CD4-positive, alpha-beta memory T cell (primary cell): ENCODE measurements at places on chromosomes 6 and 20. TPM values are rescaled to one million over a fixed set of nuclear protein-coding genes. Genes with fewer than 3 reads are reported as not detected.
A peak's percentile ranks its signal among the peaks of the same experiment; 100 is the strongest.

The SRXN1 gene
- total RNA-seq = 6.9 TPM

The SPDEF gene
- not detected for total RNA-seq

The TINAG gene
- not detected for total RNA-seq

The SIRPB2 gene
- total RNA-seq = not detected

The BPI gene
- not detected for total RNA-seq

The SRPK1 gene
- 47.6 TPM for total RNA-seq

The CNR1 gene
- not detected for total RNA-seq

The ASIP gene
- total RNA-seq = not detected

The ALDH8A1 gene
- 2.2 TPM for total RNA-seq

The GPR63 gene
- 1.9 TPM for total RNA-seq

The PPIL6 gene
- 0.52 TPM for total RNA-seq

The GJE1 gene
- not detected for total RNA-seq

The FRS3 gene
- total RNA-seq = 10.0 TPM

- no peak for DNase-seq
Measured at GRCh38 chr20:47049771-47050170, 155.1 kb downstream of the EYA2 start.

DNA sequence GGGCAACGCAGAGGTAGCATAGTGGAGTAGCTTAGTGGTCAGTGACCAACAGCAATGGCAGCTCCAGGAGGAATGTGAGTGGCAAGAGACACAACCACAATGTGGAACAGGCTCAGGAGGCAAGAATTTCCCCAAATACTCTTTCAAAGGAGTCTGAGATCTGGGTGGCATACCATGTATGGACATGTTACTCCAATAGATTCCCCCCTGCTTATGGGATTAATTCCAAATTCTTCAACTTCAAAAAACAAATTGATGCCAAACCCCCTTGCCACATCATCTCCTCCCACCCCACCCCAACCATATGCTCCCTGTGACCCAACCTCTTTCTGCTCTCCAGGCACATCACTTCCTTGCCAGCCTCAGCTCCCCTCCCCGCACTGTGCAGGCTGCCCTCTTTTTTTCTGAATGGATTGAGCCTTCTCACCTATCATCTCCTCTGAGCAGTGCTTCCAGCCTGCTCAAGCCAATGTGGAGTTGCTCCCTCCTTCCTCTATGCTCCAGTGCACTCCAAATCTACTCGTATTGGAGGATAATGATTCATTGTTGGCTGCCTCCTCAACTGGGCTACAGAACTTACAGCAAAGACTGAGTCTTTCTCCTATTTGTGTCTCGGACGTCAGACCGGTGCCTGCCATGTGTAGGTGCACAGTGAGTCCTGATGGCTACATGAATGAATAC, 93.0 kb upstream of the CEP85L start:
- DNase-seq = no peak

DNA sequence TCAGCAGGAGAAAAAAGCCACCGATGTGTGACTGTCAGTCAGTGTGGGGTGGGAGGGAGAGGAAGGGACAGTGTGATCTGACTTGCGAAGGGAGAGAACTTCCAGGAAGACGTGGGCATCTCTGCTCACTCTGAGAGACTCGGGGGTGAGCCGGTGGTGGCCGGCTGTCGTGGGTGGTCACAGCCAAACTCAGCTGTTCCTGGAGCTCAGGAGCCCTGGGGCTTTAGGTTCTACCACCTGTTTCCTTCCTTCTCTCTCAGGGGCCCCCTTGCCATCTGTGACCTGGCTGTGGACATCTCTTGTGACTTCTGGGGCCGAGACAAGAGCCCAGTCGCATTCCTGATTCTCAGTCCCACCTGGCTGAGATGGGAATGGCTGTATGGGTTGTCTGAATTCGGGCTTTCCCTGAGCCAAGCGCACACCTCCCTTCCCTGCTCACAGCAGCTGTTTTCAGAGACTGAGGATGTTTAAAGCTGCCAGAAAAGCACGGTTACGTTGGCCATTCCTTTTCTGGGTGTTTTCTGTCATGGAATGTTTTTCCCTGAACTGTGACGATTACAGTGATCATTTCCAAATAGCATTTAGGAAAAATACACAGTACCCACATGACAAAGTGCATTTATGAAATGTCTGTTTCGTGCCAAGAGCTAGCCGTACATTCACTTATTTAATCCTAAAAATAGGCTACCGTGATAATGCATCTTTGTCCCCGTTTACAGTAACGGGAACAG, 36.5 kb downstream of the SYNJ2 start:
- DNase-seq = no peak

- DNase-seq = no peak
Measured at GRCh38 chr6:56841751-56842150, 113.2 kb upstream of the BEND6 start.

GRCh38 chr20:49515586-49515985, 33.1 kb upstream of the KCNB1 start:
- no peak for DNase-seq

GRCh38 chr6:163287626-163288025, 126.9 kb upstream of the QKI start:
- DNase-seq = no peak

DNA sequence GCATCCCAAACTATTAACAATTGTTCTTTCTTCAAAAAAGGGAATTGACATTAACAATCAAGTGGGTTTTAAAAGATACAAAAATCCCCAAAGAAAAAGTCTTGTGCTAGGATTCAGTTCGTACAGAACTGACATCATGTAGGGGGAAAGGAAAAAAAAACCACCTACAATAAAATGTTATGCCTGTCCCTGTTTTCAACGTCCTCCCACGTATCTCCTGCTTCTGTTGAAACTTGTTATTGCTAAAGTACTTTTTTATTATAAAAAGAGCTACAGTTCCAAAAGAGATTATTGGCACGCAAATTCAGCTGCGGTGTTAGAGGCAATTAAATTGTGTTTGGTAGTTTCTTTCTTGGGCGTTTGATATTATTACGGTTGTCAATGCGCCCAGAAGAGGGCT, 102.8 kb upstream of the PHACTR1 start:
- DNase-seq = no peak

GRCh38 chr6:118708744-118709143, 57.4 kb upstream of the CEP85L start:
- no peak for DNase-seq

- DNase-seq = peak; percentile 57
Measured at GRCh38 chr20:4014031-4014474, 1.3 kb downstream of the RNF24 start.

GRCh38 chr20:57880571-57880892, 170.7 kb upstream of the PMEPA1 start:
- no peak for DNase-seq

GRCh38 chr20:53028337-53029007, 56.3 kb downstream of the TSHZ2 start:
- no peak for DNase-seq

DNA sequence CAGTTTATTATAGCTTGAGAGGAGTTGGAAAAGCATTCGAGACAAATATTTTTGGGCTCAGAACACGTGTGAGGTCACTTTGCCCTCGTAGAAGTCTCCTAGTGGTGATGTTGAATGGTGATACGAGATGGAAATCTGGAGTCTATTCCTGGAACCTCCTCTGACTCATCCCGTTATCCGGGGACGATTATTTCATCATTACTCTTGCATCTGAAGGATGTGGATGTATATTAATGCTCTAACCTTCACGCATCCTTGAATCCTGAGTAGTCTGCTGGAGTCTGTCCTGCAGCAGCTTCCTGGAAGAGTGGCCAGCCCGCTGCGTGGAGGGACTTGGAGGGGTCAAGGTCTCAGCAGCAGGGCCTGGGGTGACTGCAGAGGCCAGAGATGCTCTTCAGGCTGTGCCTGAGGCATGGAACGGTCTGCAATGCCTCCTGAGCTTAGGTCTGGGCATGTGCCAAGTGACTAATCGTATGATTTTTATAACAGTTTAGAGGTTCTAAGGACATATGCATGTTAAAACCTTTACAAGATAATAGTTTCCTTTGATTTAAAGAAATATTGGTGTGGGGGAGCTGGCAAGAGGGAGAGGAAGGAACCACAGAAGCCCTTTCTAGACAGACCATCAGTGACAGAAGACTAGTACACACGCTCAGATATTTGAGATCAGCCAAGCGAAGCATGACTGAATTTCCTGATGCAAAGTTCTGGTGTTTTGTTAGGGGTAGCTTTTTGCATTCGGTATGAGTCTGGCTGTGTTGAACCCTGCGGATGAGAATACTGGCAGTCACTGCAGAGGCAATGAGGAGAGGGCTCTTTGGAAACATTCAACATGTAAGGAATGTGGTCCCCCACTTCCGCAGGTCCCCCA, 400.2 kb downstream of the QKI start:
- no peak for DNase-seq

DNA sequence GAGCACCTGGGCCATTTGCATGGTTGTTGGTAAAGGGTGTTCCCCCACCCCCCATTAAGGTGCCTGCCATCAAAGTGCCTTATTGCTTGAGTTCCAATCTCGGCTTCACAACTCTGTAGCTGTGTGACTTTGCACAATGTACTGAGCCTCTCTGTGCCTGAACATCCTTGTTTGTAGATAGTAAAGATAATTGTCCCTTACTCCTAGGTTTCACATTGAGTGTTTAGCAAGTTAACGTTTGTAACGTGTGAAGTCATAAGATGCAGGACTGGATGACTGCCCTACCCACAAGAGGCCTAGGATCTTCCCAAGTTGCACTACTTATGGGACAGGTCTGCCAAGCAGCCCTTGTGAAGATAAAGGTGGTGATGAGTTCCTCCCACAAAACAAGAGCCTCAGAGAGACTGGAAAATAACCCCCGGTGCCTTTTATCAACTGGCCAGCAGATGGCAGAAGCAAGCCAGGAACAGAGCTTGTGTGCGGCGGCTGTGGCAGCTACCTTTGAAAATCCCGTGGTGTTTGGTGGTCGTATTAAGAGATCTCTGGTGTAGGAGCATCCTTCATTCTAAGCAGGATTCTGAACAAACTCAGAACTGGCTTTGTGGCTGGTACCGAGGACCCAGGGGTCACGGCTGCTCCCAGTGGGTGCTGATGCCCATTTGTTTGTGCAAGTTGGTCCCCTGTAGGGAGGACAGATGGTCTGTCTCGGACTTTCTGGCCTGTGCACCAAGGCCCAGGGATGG, 99.1 kb downstream of the CDH26 start:
- peak; percentile 70 for DNase-seq

GRCh38 chr6:137286368-137286767, 67.2 kb upstream of the IFNGR1 start:
- DNase-seq = no peak

GRCh38 chr6:72464791-72465691, 156.8 kb upstream of the KCNQ5 start:
- DNase-seq = no peak

GRCh38 chr20:58475466-58475865, 39.7 kb downstream of the APCDD1L start:
- no peak for DNase-seq

DNA sequence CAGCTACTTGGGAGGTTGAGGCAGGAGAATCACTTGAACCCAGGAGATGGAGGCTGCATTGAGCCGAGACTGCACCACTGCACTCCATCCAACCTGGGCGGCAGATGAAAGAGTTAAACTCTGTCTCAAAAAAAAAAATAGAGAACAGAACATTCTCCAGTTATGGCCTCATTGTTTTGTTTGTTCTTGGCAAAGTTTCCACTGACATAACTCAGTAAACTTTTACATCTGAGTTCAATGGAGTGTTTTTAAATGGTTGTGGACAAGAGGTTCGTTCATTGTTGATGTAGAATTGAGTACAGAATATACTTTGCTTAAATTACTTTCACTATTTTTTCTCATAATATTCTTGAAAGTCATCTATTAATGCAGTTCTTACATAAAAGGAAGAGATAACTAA, 42.2 kb upstream of the IFNGR1 start:
- DNase-seq = no peak

- DNase-seq = no peak
Measured at GRCh38 chr6:168823397-168824212, 382.6 kb downstream of the SMOC2 start.

GRCh38 chr6:75505424-75505823, 11.8 kb upstream of the FILIP1 start:
- DNase-seq = no peak

DNA sequence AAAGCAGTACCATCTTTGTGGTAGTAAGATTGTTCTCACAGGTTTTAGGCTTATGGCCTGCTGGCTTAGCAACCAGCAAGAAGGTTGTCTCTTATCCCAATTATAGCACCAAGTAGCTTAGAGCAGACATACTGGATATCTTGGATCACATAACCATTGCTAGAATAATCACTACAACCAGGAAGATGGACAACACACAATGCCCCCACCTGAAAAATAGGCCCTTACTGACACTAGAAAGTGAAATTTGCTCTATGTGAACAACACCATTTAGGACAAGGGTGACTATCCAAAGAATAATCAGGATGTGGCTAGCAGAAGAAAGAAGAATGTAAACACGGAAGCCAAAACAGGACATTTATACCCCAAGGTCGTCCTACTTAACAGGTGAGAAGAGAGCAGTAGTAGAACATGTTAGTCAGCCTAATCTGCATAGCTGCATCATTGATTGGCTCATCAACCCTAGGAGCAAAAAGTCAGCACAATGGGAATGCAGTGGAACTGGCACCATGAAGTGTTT, 172.7 kb upstream of the MARCKS start:
- DNase-seq = no peak

DNA sequence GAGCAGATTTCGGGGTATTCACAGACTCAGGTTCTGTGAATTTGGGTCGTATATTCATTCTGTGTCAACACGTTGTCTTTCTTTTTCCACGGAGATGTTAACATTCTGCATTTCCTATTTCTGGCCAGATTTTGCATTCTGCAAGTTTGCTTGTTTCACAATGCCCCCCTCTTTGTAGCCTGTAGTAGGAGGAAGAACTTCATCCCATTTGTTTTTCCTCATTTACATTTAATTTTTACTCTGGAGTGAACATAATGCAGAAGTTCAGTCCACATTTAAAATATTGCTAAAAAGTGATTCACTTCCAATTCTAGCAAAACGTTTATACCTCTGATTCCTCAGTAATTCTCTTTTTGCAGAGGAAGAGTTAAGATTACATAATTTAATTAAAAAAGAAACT, 12.9 kb downstream of the TAGAP start:
- no peak for DNase-seq

GRCh38 chr6:209432-210103, 82.7 kb upstream of the DUSP22 start:
- peak; percentile 51 for DNase-seq

GRCh38 chr20:46893877-46894578, 615 bp upstream of the EYA2 start:
- no peak for DNase-seq

- DNase-seq = no peak
Measured at GRCh38 chr6:21384216-21384615, 209.3 kb upstream of the SOX4 start.

- no peak for DNase-seq
Measured at GRCh38 chr6:121809211-121809610, 373.8 kb downstream of the GJA1 start.

GRCh38 chr20:61682114-61682995, 383.3 kb downstream of the TAF4 start:
- no peak for DNase-seq

- DNase-seq = no peak
Measured at GRCh38 chr6:38043259-38043753, 223.8 kb downstream of the ZFAND3 start.

GRCh38 chr20:18388860-18389259, 78.0 kb downstream of the DZANK1 start:
- DNase-seq = no peak
